ENCODE measurements at places on chromosomes 1 and 21.

- no peak for DNase-seq
These were observed 9.7 kb downstream of the SYT6 start for GRCh38 chr1:114144016-114144415.

- no peak for DNase-seq
These were observed 21.8 kb downstream of the CAPN9 start for GRCh38 chr1:230768903-230769570.

DNA sequence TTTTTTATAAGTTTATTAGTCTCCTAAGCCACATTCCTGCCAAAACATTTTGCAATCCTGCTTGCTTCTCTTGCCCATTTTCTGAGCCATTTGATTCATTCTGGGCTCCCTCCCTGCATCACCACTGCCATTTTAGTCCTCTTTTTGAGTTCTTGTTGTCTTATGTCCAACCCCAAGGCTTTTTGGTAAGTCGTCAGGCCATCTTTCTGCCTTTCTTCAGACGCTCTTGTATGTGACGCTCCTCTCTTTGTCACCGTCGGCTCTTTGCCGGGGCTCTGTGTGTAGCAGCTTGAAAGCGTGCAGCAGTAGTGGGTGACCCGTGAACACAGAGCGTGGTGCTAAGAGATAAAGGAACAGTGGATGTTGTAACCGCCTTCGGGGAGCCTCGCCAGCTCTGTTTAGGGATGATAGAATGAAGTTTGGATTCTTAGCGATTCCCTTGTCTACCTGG lies 14.6 kb downstream of the HUNK start:
- DNase-seq = no peak

GRCh38 chr1:30822966-30823581 lies 65.5 kb upstream of the LAPTM5 start:
- no peak for DNase-seq

GRCh38 chr1:182397653-182398393 lies 2.6 kb downstream of the TEDDM1 start:
- DNase-seq = peak; percentile 58

DNA sequence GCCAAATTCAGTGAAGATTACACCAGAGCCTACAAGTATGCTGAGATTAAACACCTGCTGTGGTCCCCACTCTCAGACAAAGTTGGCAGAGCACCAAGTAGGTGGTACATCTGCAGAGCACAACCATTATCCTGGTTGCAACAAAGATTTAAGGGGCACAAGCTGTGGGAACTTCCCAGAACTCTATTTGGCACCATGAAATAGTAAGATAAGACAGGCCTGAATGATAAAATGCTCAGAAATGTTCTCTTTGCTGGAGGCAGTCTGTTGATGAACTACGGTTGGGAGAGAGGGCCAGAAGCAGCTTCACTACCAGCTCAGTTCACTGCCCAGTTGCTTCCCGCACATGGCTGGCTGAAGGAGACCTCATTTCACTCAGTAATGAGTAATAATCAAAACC lies 19.9 kb downstream of the RPL5 start:
- no peak for DNase-seq

DNA sequence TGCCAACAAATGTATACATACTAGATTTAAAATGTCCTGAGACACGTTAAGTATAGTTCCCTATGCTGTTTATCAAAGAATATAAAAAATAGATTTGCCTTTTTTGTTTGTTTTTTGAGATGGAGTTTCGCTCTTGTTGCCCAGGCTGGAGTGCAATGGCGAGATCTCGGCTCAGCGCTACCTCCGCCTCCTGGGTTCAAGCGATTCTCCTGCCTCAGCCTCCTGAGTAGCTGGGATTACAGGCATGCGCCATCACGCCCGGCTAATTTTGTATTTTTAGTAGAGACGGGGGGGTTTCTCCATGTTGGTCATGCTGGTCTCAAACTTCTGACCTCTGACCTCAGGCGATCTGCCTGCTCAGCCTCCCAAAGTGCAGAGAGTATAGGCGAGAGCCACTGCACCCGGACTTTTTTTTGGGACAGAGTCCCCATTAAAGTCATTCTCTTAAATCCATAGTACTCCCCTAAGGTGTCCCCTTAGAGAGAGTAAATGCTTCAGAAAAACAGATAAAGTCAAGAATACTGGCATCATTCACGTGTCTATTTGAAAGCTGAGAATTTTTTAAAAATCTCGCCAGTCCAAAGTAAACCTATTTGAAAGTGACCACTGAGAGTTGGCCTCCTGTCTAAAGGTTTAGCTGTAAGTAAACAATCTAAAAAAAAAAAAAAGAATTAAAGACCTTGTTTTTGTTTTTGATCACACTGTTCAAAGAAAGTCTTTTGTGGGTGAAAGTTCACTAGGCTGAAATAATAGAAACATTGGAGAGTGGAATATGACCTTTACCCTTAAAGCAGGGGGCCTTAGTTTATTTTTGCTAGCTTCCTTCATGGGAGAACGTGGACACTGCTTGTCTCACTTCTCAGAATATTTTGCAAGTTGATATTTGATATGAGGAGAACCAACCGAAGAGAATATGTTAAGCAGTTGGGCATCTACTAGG lies 48.0 kb upstream of the SLC16A1 start:
- DNase-seq = no peak

GRCh38 chr1:45686015-45686287 lies 382 bp downstream of the GPBP1L1 start:
- peak; percentile 66 for DNase-seq
